Stimulated activated CD8-positive, alpha-beta memory T cell treated with anti-CD3 and anti-CD28 coated beads, Interleukin-7, amount 100 ng/mL, for 1 hour (primary cell): ENCODE measurements at places on chromosomes 6 and 20.

GRCh38 chr6:158769771-158770432, 49.3 kb downstream of the EZR start:
- DNase-seq, result no peak

- DNase-seq, result no peak
Measured at GRCh38 chr20:45290677-45291355, 15.8 kb upstream of the RBPJL start.

DNA sequence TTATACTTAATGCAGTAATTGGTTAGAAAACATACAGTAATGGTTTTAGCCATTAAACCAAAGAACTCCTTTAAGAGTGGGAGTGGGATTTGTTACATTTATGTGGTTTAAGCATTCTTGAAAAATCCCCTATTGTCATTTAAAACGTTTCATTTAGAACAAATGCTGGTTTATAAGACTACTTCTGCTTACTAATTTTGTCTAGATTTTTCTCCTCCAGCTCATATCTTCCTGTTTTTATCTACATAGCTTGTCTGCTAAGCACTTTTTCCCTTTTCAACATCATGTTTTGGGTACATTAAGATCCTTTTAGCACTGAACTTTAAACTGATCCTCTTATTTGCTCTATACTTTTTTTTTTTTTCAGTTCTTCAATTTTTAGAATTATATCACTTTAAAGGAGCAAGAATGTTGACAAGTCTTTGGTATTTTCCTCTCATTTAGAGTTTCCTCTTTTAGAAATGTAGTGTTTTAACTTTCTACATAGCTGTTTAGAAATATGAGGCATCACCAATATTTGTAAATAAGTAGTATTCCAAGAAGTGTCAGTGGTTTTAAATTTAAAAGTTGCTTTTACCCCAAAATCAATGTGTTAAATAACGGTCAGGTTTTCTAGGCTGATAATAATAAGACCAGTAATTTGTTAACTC, 80.9 kb downstream of the SESN1 start:
- no peak for DNase-seq

GRCh38 chr6:79430913-79431536, 106.2 kb downstream of the LCA5 start:
- DNase-seq, result no peak

DNA sequence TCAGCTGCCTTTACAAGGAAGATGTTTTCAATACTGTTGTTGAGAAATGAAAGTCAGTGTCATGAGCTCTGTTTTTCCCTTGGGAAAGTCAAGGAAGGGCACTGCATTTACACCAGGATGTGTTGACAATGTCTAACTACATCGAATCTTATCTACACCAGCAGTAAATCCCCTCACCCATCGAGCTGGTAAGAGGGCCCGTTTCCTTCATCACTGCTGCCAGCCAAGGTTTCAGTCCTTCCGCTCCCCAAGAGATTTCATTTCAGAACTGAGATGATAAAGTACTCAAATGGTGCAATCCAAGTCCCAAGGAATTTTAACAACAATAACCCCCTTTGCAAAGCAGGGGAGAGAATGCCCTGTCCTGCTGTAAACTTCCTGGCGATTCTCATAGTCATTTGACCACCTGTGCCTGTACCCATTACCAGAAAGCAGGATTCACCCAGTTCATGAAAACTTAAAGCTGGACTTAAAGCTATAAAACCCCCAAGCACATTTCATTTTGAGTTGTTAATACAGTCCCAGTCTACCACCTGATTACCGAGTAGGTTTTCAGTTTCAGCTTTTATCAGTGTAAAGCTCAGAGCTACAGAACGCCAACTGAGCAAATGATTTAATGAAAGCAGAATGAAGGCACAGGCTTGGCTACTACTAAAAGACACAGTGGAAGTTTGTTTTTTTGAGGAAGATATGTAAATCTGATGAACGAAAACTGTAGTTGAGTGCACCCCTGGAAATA, 122.5 kb upstream of the TAB2 start:
- DNase-seq, result no peak

DNA sequence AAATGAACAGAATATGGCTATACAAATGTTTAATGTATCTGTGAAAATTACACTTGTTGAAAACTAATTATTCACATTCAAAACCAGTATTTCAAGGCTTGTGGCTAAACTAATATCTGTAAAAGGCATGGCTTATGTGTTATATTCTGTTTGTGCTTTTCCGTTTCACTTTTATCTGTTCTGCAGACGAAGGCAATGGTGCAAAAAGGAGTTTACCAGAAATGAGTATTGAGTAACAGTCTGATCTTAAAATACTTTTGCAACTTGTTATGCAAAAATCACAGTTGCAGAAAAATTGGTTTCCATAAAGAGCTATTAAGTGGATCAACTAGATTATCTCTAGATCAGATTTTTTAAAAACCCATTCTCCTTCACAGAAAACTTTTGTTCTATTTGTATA, 9.4 kb upstream of the STX11 start:
- no peak for DNase-seq

GRCh38 chr6:34957231-34957783, 68.3 kb downstream of the ANKS1A start:
- no peak for DNase-seq

DNA sequence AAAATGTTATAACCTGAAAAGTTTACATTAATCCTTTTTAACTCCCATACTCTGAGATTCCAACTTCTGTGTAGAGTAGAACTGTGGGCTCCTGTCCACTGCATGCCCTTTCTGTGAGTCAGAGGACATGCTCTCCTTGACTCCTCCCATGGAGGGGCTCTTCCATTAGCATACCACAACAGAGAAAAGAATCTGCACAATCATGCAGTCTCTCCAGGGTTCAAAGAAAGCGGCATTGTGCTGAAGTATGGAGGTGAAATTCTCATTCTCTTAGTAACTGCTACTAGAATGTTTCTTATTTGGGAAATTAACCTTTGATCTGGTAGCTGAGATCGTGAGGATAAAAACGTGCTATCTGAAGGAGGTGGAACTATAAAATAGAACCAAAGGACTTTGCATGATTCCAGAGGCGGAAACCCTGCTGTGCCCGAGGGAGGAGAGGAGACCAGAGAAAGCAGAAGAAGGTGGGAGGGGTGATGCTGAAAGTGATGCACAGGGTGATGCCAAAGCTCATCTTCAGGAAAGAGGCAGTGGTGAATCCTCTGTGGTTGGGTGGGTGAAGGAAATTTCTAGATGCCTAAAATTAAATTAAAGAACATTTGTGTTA, 202.2 kb upstream of the PCSK2 start:
- no peak for DNase-seq

DNA sequence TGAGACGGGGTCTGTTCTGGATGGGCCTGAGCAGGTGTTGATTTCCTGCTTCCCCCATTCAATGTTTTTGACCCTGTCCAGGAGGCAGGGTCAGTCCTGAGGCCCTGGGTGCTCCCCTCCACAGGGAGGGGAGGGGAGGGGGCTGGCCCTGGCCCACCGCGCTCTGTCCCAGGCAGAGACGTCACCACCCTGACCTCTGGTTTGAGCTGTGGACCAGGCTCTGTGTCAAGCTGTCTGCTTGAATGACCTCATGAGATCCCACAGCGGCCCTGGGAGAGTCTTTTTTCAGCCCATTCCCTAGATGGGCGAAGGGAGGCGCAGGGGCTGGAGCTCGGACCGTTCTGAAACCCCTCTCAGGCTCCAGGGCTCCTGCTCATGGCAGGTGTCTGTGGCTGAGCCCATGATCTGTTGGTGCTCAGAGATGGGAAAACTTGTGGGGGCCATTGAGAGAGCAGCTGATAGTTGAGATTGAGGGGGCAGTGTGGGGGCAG, 8.9 kb upstream of the LKAAEAR1 start:
- DNase-seq, result no peak

GRCh38 chr6:116405138-116405537, 34.4 kb downstream of the DSE start:
- DNase-seq, result no peak

GRCh38 chr20:32019156-32019510, 8.9 kb downstream of the CCM2L start:
- DNase-seq, result no peak

- no peak for DNase-seq
Measured at GRCh38 chr6:105514306-105514705, 111.4 kb upstream of the PREP start.

DNA sequence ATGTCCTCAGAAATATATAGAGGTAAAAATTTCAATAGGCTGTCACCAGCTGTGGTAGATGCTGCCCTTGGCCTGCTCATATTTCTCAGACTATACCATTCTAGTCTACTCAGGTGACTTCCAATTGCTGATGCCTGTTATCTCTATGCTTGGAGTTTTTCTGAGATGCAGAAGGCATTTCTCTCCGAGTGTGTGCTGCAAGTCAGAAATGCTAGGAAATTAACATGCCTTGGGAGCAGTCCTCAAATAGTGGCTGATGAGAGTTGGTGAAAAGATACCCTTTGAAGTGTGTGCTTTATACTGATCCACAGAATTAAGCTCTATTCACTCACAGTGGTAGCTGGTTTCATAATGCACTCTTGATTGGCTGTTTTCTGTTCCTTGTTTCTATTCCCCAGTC, 43.2 kb upstream of the PKIB start:
- no peak for DNase-seq

GRCh38 chr6:75830959-75831885, 82.2 kb downstream of the MYO6 start:
- no peak for DNase-seq

- DNase-seq, result no peak
Measured at GRCh38 chr20:52667358-52667757, 304.8 kb upstream of the TSHZ2 start.

GRCh38 chr20:43388268-43389002, 69.3 kb upstream of the SRSF6 start:
- no peak for DNase-seq

GRCh38 chr6:45138765-45139164, 189.4 kb upstream of the RUNX2 start:
- DNase-seq, result no peak

DNA sequence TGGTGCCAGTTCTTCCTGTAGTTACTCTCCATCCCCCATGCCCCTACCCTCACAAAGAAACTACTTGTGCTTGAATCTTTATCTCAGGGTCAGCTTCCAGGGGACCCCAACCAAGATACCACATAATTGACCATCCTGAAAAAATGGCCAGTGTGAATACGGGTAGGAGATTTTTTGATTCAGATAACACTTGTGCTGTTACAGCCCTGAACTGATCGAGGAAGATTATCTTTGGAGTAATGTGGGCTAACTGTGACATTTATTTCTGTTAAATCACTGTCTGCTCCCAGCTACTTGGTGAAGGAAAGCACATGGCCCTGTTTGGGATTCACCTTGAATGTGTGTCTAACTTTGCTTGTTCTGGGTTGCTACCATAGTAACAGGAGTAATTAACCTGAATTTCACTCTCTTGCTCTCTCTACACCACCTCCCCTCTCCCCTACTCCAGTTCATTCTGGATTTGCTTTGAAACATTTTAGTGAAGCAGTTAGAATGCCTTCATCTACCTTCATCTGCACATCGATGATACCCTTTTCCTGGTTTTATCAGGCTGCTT, 219.6 kb upstream of the CHD6 start:
- DNase-seq, result no peak
